ENCODE measurements at places on chromosomes 2 and 18. TPM values are rescaled to one million over a fixed set of nuclear protein-coding genes. Genes with fewer than 3 reads are reported as not detected.

GRCh38 chr18:64032312-64032711, 62.4 kb downstream of the SERPINB8 start:
- H3K36me3 ChIP-seq = no peaks in the 10 kb centered on the region
- H3K27me3 ChIP-seq = no peaks in the 10 kb centered on the region
- no peak for DNase-seq

- H3K27ac ChIP-seq = no peak overlapping the region
- H3K4me3 ChIP-seq = no peak overlapping the region
- no peaks in the 10 kb centered on the region for H3K36me3 ChIP-seq
- no peaks in the 10 kb centered on the region for H3K27me3 ChIP-seq
- no peak for DNase-seq
Measured at GRCh38 chr18:45104049-45104395, 423.3 kb downstream of the SETBP1 start.

DNA sequence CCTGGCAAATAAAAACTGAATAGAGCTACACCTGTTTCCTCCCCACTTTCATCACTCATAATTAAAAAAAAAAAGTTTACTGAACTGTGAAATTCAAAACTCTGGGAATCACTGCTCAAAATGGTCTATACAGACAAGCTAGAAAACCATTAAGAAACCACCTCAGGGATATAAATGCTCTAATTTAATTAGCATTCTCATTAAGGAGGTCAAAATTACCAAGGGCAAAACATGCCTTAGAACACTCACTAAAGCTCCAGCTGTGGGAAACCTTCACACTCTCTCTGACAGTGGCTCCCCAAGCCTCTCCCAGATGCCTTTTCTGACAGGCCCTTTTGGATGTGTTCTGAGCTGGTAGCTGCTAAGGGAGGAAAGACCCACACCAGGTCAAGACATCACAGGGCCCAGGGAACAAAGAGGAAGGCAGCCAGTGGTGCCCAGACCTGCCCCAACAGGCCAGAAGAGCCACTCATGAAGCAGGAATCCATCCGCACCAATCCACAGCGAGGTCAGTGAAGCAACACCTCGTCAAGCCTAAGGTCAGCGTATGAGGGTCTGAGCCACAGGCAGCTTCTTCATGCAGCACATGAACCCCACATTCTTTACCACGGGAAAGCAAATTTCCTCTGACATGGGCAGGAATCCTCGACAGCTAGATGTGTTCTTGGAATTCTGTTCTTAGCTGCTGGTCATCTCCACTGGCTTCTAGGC, 35.6 kb downstream of the XDH start:
- no peak overlapping the region for H3K4me3 ChIP-seq
- no peaks in the 10 kb centered on the region for H3K36me3 ChIP-seq
- H3K27me3 ChIP-seq = no peaks in the 10 kb centered on the region
- H3K27ac ChIP-seq = no peak overlapping the region
- H3K4me1 ChIP-seq = peaks cover 22% of the 10 kb centered on the region
- no peak for DNase-seq

The IL36B gene
- polyA plus RNA-seq = not detected

The LIPG gene
- 3.2 TPM for polyA plus RNA-seq

Data from SK-N-SH (cell line).